Glutamatergic neuron (in vitro differentiated cells): ENCODE measurements at places on chromosomes 16 and 17. TPM values are rescaled to one million over a fixed set of nuclear protein-coding genes. Genes with fewer than 3 reads are reported as not detected.

OSGIN1 gene
- not detected for total RNA-seq

HBA2 gene
- total RNA-seq: not detected

C16orf46 gene
- 1.0 TPM for total RNA-seq

DNA sequence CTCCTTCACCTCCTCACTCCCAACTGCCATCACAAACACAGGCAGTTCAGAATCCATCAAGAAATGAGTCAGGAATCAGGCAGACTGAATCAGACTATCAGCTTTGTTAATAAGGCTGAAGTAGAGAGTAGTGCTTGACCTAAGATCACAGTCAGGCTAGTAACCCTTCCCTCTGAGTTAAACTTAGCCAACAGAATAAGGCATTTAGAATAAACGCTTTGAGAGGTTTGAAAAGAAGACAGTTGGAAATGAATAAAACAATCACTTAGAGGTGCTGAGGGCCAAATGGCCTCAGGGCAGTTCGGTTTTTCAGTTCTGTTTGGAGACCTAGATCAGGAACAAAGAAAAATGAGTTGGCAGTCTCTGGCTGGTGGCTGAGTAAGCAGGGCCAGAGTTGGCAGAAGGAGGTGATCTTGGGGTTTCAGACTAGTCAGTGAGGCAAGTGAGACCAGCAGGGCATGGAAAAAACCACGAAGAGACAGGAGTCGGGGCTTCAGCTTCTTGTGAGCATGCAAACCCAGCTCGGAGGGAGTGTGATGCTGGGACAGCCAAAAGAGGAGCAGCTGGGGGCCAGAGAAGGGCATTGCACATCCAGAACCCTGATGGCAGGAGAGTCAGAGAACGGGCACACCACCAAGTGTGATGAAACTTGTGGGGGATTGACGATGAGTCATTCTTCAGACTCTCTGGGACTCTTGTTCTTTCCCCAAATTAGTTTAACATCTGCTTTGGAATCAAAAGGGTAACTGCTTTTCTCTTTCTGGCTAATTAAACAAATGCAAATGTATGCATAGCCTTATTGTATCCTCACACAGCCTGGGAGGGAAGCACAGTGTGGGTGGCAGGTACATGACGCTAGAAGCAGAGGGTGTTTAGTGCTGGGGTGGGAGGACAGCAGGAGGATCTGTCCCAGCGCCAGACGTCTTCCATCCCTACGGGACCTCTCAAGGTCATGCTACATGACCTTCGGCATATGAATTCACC is 54.8 kb downstream of the SPECC1 start:
- DNase-seq: no peak

- no peak for DNase-seq
Measured at GRCh38 chr16:73074382-73074781, 26.5 kb upstream of the ZFHX3 start.

- no peak for DNase-seq
Measured at GRCh38 chr16:63808730-63809129, 1313.1 kb downstream of the CDH11 start.

GRCh38 chr16:63787014-63787413 is 1334.8 kb downstream of the CDH11 start:
- no peak for DNase-seq

GRCh38 chr16:76797457-76797856 is 393.5 kb upstream of the MON1B start:
- DNase-seq: no peak

GRCh38 chr16:9458816-9459215 is 367.4 kb downstream of the HAPSTR1 start:
- no peak for DNase-seq

- no peak for DNase-seq
Measured at GRCh38 chr17:72479113-72479512, 358.3 kb downstream of the SOX9 start.

DNA sequence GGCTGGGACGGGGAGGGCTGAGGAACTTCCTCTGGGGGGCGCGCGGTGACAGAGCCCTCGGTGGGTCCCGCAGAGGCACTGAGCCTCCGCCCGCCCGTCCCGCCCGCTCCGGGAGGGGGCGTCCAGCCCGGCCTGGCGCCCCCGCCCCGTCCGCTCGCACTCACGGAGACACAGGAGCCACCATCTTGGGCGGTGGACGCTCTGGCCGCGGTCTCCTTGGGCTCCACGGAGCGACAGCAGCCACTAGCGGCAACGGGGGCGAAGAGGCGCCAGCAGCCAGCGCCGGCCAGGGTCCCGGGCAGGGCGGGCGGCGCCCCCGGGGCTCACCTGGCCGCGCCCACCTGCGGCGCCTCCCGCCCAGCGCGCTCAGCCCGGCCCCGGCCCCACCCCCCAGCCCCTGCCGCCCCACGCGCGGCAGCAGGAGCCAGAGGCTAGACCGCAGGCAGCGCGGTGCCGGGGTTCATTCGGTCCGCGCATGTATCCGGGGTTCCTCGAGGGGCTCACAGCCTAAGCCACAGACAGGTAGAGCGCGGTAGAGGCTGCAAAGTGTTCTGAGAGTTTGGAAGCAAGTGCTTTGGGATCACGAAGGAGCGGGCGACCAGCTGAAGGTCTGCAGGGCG is at the start of gene C17orf113:
Gene C17orf113 (minus strand): TSS at position 209 of the 620 bp plus-strand sequence. CDS start 7,225 bp downstream, outside the sequence.
- peak; percentile 80 for DNase-seq

DNA sequence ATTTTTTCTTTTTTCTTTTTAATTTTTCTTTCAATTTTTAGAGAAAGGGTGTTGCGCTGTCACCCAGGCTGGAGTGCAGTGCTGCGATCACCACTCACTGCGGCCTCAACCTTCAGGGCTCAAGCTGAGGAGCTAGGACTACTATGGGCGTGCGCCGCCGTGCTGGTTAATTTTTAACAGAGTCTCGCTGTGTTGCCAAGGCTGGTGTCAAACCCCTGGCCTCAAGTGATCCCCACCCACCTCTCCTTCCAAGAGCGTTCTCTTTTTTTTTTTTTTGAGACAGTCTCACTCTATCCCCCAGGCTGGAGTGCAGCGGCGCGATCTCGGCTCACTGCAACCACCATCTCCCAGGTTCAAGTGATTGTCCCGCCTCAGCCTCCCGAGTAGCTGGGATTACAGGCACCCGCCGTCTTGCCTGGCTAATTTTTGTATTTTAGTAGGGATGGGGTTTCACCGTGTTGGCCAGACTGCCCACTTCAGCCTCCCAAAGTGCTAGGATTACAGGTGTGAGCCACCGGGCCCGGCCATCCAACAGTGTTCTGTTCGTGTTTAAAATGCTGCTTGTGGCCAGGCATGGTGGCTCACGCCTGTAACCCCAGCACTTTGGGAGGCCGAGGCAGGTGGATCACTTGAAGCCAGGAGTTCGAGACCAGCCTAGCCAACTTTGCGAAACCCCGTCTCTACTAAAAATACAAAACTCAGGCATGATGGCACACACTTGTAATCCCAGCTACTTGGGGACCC is 14.5 kb upstream of the RPL13 start:
- DNase-seq: no peak

- peak; percentile 44 for DNase-seq
Measured at GRCh38 chr16:67252609-67253497, 4.1 kb downstream of the SLC9A5 start.

DNA sequence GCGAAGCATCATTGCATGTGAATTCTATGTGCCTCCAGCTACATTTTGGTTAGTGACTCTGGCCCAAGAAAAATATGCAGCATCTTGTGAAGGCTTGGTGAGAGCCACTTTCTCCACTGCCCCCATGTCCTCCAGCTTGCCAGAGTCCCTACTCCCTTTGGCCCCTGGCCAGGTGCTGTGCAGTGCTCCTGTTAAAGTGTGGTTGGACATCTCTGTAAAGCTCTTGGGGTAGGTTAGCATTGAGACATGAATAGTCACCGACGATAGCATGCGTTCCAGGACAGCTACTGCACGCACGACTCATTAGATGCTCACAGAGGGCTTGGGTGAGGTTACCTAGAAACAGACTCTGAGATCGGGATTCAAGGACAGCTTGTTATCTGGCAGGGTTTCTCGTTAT is 48.6 kb downstream of the FOXL1 start:
- DNase-seq: no peak

- DNase-seq: no peak
Measured at GRCh38 chr17:61475726-61476125, 23.5 kb downstream of the TBX4 start.
